Astrocyte of the cerebellum (primary cell): ENCODE measurements at places on chromosomes 2 and 18.
A peak's percentile ranks its signal among the peaks of the same experiment; 100 is the strongest.

DNA sequence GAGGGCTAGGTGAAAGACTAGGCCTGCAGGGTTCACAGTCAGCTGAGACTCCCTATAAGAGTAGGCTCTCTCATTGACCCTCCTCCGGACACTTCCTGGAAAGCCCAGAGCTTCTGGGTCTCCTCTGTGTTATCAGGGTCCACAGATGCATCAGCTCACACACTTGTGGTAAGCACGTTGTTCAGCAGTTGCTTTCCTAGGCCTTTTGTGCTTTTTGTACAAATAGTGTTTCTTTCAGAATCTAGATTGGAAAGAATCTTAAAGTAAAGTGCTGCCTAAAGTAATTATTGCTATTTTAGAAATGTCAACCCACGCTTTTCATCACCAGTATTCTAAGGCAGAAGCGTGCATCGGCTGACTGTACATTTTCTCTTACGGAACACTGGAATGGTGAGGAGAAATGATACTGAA is 15.5 kb downstream of the SLC9A2 start:
- DNase-seq: no peak

- no peak for DNase-seq
Observed at GRCh38 chr18:75527848-75528685, 100.6 kb upstream of the SMIM21 start.

DNA sequence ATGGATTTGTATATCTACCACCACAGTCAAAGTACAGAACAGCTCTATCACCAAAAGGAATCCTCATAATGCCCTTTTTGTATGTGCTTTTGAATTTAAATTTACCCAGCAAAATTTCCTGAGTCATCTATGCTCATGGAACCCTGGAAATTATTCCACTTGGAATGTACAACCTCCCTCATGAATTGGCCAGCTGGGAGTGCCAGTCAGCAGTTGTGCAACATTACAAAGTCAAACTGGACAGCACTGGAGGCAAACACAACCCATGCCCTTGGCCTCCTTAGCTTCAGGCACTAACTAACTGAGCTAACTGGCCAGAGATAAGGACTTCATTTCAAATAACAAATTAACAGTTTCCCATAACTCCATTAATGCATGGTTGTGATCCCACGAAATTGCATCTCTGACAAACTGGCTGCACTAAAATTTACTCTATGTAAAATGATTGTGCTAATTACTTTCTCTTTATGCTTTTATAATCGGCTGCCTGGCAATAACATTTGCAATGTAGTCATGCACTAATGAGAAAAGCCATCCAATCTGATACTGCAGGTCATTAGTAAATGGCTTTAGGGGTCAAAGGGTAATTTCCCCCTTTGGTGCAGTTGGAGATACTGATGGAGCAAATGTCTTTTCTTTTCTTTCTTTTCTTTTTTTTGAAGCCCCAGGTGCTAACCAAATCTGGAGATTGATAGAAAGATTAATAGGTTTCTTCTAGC is 270.5 kb downstream of the ACTR3 start:
- no peak for DNase-seq

DNA sequence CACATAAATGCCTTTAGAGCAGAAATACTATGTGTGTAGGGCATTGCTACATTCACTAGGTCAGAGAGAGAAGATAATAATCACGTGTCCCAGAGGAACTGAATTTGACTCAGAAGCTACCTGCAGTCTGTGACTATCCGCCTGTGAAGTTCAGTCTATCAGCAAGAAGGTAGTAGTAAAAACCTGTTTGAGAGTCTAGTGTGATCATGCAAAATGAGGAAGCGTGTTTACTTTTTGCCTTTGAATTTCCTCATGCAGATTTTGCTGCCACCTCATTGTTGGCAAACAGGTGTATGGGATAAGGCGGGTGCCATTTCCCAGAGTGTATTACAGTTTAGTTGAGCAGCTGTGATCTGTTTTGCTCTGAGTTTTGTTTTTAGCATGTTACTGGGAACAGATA is 403.9 kb upstream of the FANCL start:
- no peak for DNase-seq

DNA sequence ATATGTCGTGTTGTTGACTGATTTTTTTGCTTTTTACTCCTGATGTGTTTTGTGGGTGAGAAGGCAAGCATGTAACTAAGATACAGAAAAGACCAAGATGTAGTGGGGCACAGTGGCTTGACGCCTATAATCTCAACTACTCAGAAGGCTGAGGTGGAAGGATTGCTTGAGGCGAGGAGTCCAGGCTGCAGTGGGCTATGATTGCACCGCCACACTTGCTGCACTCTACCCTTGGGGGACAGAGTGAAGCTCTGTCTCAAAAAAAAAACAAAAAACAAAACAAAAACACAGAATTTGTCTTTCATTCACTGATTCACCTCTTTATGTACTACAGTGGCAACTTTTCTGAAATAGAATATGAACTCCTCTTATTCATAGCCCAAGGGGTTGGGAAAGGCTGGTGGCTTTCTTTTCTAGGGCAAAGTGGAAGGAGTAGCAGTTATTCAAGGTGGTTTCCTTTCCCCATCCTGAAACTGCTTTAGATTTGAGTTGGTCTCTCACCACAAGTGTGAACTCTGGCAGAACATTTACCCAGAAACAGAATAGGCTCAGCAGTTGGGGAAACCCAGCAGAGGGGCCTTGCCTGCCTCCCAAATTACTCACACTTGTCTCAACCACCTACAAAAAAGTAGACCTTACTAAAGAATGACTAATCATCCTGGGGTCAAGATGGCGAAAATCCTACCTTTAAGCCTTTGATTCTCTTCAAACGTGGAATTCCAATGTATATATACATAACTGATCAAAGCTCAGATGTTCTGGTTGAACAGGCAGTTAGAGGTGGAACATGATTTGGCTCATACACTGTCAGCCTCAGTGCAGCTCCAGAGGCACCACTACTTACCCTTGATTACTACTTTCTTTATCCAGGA is 6.5 kb downstream of the TANK start:
- DNase-seq: peak; percentile 75

- no peak for DNase-seq
Observed at GRCh38 chr2:194205568-194206227, 1451.3 kb upstream of the SLC39A10 start.

DNA sequence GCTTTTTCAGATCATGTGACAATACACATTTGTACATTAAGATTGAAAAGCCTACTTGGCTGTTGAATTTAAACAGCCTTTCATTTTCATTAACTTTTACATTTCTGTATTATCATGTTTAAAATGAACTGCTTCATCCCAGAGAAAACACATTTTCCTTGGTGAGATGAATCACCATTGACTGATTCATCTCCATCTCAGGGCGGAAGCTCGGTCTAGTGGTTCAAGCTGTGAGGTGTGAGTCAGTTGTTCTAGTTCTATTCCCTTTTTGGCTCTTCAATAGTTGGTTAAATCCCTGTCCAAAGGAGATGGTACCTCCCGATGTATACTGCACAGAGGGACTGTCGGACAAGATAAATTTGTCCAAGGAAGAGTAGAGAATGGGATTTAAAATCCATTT is 189.7 kb downstream of the ADCYAP1 start:
- peak; percentile 71 for DNase-seq

DNA sequence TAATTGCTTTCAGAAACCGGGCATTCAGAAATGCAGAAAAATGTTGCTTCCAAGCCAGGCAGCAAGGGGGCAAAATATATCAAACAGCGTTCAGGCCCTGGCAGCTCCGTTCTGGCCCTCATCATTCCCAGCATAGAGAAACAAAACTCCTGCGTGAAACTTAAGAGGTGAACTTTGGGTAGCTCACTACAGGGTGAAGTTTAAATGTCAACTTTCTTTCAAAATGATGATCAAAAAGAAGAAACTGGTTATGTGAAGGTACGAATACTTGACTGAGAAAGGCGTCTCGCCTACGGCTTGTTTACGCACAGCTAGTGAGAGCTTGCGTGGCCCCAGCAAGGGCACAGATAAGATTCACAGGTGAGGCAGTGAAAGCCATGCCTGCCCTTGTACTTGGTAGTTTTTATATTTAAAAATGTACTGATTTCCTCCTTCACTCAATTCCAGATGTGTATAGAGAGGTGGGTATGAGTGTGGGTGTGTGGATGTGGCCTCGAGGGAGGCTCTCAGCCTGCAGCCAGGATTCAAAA is 127.5 kb downstream of the NFATC1 start:
- no peak for DNase-seq

DNA sequence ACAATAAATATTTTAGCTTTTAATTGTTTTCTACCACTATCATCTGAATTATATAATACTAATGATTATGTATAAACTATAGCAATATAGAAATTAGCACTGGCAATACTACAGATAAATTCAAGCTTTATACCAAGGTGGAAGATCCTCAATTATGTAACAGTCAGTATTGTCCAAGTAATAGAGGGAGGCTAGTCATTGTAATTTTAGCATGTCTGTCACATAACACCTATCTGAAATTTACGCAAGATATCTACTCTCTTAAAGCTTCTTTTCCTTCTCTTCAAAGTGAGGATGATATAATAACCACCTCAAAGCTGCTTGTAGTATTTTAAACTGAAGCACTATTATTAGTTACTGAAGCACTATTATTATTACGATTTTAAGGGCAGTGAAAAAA is 12.2 kb downstream of the KCNJ3 start:
- DNase-seq: no peak

DNA sequence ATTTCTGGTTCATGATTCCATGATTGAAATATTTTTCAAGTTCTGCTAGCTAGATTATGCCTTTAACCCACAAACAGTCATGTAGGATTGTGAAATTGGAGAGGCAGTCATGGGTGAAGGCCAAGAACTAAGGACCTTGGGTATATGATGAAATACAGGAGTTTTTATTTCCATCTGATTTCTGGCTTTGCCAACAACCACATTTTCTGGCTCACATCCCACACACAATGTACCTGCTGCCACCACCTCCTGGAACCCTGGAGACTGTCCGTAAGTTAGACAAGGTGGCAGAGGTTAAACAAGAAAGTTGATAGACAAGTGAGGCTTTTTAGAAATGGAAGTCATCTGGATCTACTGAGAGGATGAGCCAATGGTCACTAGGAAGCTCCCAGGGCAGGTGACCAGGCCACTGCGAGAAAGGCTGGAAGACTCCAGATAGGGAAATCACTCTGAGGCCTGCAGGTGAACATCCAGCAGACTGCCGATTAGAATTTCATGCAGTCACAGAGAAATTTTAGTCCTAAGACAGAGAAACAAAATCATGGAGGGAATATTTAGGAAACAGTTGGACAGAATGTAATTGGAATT is 402.0 kb downstream of the ALK start:
- DNase-seq: peak; percentile 44

DNA sequence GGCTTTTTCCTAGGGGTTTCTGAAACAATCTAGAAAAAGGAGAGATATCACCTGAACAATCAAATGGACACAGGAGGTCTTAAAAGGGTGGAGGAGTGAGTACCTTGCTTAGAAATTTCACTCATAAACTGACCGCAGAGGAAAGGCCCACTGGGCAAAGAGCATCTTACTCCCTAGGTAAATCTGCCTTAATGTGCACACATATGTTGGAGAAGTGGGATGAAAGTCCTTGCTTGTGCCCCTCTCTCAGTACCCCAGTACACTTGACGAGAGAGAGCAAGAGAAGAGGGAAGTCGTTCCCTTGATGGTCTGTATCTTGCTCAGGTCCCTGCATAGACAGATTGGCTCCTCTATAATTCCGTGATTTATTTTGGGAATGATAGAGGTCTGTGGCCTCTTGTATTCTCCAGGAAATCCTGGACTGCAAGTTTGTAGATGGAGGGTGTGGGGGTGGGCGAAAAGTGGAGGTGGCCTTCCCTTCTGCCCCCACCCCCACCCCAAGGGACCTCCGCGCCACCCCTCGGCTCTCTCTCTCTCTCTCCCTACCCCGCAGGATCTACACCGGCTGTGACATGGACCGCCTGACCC is 6.8 kb downstream of the TBR1 start:
- no peak for DNase-seq

- DNase-seq: peak; percentile 24
Observed at GRCh38 chr2:64338910-64339500, 115.0 kb upstream of the LGALSL start.

GRCh38 chr18:33576999-33577646 is 896 bp upstream of the ASXL3 start:
- DNase-seq: no peak

GRCh38 chr2:204665771-204666170 is 120.5 kb downstream of the PARD3B start:
- DNase-seq: no peak

- no peak for DNase-seq
Observed at GRCh38 chr2:96906729-96907114, 36.8 kb upstream of the SEMA4C start.
